Dermis blood vessel endothelial cell (primary cell): ENCODE measurements at places on chromosomes 16 and 17. TPM values are rescaled to one million over a fixed set of nuclear protein-coding genes. Genes with fewer than 3 reads are reported as not detected.

GRCh38 chr17:76841776-76842405, 26.3 kb upstream of the MGAT5B start:
- DNase-seq, result no peak

The AOC2 gene
- 0.42 and 0.85 TPM in 2 replicates for total RNA-seq

The LCMT1 gene
- 24.8 and 26.5 TPM in 2 replicates for total RNA-seq

GRCh38 chr16:5738586-5738985, 641.0 kb upstream of the EEF2KMT start:
- no peak for DNase-seq

The KRT14 gene
- 0.05 and 0.85 TPM in 2 replicates for total RNA-seq

- DNase-seq, result no peak
These were observed 79.0 kb downstream of the GAS7 start for GRCh38 chr17:10119203-10120108.

DNA sequence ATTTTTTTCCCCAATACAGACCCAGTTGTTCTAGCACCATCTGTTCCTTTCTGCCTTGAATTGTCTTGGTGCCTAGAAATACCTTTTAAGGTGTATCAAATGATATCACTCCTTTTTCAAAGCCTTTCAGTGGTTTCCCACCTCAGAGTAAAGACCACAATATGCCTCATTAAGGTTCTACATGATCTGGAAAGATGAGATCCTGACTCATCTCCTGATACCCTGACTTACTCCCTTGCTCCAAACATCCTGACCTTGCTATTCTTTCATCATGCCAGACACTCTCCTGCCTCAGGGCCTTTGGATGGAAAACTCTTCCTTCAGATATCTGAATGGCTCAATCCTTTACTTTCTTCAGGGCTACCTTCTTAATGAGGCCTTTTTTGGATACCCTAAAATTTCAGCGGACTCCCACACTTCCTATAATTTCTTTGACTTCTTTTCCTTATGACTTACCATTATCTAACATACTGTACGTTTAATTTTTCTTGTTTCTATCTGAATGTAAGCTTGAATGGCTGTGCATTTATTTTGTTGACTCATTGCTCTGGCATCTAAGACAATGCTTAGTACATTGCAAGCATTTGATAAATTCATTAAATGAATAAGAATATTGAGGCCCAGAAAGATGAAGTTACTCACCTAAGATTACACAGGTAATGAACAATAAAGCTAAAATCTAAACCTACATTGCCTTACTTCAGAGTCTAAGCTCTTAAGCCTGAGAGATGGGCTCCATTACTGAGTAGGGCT, 19.2 kb downstream of the FLOT2 start:
- no peak for DNase-seq

The CUEDC1 gene
- 6.5 and 6.8 TPM in 2 replicates for total RNA-seq
